ENCODE measurements at places on chromosomes 2 and 18.

GRCh38 chr2:75994759-75995158, 284.0 kb upstream of the GCFC2 start:
- DNase-seq, result no peak

- DNase-seq, result no peak
Observed at GRCh38 chr2:96534141-96534540, 2.4 kb upstream of the ARID5A start.

GRCh38 chr2:54954705-54955357, 95.4 kb downstream of the RTN4 start:
- no peak for DNase-seq

GRCh38 chr2:168673265-168674189, 128.9 kb upstream of the NOSTRIN start:
- DNase-seq, result no peak

DNA sequence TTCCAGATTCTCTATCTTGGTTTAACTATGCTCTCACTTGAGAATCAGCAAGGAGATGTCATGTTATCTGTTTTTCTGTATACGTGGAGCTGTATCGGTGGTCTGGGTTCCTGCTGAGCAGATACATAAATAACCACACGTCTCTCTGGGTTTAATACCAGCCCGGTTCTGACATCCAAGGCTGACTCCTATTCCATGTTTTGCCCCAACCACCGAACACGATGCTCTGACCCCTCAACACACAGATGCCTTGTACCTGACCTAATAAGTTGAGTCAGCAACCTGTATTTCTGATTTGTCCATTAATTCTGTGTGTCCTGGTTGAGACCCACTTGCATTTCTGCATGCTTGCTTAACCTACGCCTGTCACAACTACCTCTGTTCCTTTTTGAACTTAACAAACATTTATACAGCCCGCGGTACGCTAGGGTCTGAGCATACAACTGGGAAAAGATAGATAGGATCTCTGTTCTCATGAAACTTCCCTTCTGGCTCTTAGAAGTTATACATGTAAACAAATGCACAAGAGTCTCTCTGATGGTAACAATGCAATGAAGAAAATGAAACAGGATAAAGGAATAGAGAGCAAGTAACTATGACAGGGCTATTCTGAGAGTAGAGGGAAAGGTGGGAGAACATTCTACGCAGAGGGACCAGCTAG, 480.4 kb downstream of the PARD3B start:
- no peak for DNase-seq

- DNase-seq, result no peak
Observed at GRCh38 chr2:54672590-54673456, 50.6 kb upstream of the EML6 start.

DNA sequence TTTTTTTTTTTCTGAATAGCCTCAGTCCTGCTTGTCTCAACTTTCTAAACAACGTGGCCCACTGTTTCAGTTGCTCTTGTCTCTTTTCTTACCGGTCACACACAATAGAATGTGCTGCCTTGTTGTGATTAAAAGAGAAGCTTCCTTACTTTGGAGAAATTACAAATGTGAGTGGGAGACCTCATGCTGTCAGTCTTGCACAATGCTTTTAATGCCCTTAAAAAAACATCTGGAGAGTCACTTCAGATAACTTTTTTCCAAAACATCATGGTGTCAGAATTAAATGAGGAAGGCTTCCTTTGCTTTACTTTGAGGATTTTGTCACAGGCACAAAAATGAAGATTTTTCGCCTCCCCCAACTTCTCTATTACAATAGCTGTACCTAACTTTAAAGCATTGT, 37.7 kb downstream of the LHCGR start:
- no peak for DNase-seq

GRCh38 chr2:214630402-214631045, 179.0 kb downstream of the BARD1 start:
- no peak for DNase-seq

GRCh38 chr2:222057347-222058073, 241.3 kb downstream of the PAX3 start:
- DNase-seq, result no peak

DNA sequence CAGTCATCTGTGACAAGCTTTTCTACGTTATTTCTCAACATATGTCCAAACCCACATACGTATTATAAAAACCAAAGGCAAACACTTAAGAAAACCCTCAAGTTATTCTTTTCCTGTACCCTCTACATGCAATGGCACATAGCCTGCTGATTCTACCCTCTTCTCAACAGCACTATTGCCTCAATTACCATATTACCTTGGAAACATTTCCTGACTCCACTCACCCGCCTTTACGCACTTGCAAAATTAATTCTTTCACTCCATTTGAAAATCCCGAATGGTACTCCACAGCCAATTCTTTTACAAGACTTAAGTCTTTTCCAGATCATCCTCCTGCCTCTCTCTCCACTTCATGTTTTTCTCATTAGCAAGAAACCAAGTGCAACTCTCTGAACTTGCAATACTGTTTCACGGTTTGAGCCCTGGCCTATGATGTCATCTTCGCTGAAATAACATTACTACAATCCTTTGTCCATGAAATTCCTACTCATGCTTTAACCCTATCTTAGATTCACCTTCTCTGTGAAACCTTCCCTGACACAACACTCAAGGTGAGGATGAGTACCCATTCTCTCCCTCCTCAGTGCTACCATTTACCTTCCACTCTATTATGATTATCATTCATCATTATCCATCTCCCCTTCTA, 29.0 kb downstream of the SESTD1 start:
- DNase-seq, result no peak
